NCI-H1436 (cell line): ENCODE measurements at places on chromosomes 12 and 14.

GRCh38 chr14:31297701-31298344 lies 90.2 kb upstream of the HECTD1 start:
- no peak for DNase-seq

DNA sequence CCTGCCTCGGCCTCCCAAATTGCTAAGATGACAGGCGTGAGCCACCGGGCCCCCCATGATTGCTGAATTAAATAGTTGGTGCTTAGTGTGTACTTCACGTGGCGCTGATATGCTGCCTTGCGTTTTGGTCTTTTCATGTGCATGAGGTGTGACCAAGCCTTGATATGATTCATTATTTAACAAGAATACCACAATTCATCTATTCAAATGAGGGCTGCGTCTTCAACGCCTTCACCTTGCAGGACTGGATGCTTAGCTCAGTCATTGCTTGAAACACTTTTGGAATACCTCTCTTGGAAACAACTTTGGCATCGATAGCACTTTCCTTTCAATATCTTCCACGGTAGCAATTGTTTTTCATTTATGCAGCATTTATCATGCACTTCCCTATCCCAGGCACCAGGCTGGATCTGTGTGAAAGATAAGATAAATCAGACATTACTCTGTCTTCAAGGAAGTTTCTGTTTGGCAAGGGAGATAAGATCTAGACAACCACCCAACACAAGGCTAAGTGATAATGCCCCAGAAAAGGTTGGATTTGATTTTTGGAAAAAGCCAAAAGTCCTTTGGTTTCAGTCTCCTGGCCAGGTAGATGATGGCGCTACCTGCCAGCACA lies 1.3 kb upstream of the TEAD4 start:
- no peak for DNase-seq

GRCh38 chr14:61322799-61323290 lies 1.5 kb downstream of the PRKCH start:
- DNase-seq = peak; percentile 34

GRCh38 chr14:68268719-68269118 lies 449.1 kb downstream of the RAD51B start:
- DNase-seq = no peak

- DNase-seq = no peak
These were observed 23.4 kb upstream of the LRP6 start for GRCh38 chr12:12290206-12290605.

- no peak for DNase-seq
These were observed 132.5 kb downstream of the GPR135 start for GRCh38 chr14:59332727-59333126.

- no peak for DNase-seq
These were observed 3.5 kb downstream of the TSHR start for GRCh38 chr14:80958939-80959338.

DNA sequence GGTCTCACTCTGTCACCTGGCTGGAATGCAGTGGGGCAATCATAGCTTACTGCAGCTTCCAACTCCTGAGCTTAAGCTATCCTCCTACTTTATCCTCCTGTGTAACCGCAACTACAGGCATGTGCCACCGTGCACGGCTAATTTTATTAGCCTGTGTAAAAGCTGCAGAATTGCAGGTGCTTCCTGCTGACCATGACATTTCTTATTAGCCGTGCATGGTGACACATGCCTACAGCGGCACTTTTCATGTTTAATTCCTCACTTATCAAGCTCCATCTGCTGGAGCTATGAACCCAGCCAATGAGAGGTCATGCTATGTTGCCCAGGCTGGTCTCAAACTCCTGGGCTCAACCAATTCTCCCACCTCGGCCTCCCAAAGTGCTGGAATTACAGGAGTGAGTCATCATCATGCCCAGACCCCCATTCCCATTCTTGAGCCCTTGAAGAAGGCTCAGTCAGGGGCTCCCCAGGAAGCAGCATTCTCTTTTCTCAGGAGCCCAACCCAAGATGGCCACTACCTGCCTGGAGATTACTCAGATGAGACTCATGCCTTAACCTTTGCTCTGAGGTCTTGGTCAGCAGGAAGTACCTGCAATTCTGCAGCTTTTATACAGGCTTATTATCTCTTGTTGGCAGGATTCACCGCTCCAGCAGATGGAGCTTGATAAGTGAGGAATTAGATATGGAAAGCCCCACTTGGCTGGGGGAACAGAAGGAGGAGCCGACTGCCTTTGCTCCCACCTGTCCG lies 503.2 kb downstream of the MED13L start:
- no peak for DNase-seq

- DNase-seq = no peak
These were observed 56.1 kb downstream of the MAP1LC3B2 start for GRCh38 chr12:116615141-116615861.

DNA sequence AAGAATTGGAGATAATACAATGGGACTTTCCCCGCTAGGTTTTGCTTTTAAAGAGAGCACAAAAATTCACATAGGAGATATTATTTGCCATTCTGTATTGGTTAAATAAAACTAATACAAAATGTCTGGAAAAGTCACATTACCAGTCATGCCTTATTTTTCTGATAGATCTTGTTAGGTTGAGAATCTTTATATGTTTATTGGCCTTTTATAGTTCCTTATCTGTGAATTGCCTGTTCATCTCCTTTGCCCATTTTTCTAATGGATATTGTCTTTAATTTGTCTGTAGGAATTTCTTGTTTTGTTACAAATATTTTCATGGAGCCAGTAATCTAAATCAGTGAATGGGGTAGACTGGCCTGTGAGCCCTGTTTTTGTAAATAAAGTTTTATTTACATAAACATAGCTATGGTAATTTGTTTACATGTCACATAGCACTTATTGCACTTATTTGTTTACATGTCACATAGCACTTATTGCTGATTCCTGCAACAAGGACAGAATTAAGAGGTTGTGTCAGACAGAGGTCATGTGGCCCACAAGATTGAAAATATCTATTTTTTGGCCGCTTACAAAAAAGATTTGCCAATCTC lies 65.0 kb downstream of the ATF7IP start:
- no peak for DNase-seq

GRCh38 chr14:72948481-72949138 lies 22.3 kb downstream of the DCAF4 start:
- no peak for DNase-seq

GRCh38 chr14:65424531-65424930 lies 12.0 kb downstream of the FUT8 start:
- no peak for DNase-seq

DNA sequence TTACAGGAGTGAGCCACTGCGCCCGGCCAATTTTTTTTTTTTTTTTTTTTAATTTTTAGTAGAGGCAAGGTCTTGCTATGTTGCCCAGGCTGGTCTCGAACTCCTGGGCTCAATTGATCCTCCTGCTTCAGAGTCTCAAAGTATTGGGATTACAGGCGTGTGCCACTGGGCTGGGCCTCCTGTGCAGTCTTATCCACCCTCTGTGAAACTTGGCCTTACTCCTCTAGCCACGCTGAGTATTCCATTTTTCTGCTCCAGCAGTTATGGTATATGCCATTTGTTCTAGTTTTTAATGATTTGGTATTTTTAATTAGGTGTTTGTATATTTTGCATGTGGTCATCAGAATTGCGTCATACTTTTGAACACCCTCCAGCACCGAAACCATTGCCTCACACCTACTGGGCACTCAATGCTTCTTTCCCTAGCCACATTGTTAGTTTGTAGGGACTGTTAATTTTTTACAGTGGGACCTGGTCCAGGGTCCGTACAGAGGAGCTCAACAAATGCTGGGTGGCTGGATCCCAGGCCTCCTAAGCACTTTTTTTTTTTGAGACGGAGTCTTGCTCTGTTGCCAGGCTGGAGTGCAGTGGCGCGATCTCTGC lies 11.4 kb downstream of the RIOX1 start:
- no peak for DNase-seq

GRCh38 chr14:29007990-29008389 lies 241.4 kb downstream of the FOXG1 start:
- DNase-seq = no peak

- DNase-seq = peak; percentile 12
These were observed 125.3 kb upstream of the HIF1A start for GRCh38 chr14:61569812-61570548.

DNA sequence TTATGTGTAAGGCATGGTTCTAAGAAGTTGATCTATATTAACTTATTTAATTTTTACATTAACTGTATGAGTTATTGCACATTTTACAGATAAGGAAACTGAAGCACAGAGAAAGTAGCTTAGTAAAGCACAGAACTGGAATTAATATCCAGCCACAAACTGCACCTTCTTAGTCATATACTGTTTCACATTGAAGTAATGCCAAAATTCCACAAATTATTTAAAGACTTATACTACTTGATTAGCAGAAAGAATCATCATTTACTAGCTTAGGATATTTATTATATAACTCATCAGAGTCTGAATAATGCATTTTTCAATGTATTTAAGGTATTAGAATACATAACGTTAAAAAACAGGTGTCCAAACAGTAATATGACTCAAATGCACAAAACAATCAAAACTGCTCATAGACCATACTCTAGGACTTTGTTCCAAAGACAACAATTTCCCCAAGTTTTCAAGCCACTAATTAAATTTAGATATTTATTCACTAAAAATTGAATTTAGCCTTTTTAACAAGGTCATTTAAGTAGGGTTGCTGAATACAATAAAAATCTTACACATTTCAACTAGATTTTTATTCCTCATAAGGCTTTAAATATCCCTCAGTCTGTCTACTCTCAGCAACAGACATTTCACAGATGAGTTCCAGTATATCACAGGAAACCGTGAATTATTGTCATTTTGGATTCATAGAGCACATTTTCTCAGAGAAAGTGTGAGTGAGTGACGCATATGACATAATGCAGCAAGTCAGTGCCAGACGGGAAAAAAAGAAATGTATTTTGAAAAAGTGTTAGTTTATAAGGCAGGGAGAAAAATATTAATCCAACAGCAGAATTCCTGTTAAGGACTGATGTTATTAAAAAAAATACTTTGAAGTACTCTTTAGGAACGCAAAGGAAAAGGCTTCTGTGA lies 782.5 kb downstream of the TMTC2 start:
- DNase-seq = no peak

DNA sequence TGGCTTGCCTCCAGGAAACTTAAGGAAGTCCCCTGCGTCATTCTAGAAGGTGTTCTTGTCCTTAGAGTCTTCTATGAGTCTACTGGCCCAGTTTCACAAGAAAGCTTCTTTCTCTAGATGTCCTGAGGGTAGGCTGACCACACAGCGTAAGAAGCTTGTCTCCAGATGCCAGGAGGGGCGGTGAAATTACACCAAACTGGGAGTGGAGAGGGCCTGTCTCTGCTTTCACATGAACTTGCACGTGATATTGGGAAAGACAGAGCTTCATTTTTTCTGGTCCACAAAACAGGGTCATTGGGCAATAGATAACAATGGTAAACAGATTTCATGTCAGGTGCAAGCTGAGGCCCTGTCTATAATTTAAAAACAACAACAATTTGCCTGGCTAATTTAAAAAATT lies 85.7 kb upstream of the TBX3 start:
- no peak for DNase-seq

GRCh38 chr12:110733089-110733715 lies 9.5 kb downstream of the PPP1CC start:
- no peak for DNase-seq

DNA sequence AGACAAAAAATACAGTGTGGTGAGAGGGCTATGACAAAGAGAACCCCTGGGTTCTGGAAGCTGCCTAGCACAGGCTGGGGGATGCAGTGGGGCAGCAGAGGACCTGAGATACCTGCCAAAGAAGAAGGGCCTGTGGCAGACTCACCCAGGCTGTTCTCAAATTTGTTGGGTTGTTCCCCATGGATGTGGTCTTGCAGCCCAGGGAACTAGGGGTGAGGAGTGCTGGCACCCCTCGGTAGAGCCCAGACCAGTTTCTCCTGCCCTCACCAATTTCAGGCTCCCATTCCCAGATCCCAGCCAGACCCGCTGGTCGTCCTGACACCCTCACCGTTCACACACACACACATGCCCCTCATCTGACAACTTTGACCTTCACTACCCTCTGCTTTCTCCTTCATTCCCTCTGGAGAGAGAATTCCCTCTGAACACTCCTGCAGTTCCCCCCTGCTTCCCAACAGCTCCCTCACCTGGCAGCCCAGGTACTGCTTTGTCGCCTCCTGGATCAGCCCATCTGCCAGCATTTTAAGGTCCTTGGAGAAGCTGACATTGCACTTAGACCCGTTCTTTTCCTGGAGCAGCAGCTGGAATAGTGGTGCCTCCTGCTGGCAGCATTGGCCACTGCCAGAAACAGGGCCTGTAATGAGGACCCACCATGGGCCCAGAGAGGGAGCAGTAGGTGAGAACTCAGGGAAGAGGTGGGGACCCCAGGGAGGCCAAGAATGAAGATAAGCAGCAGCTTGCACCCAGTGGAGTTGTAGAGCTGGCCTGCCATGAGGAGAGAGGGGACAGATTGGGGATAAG lies 5.9 kb upstream of the GDF11 start:
- DNase-seq = peak; percentile 63

GRCh38 chr12:75781532-75782046 lies 250.0 kb downstream of the PHLDA1 start:
- no peak for DNase-seq

- no peak for DNase-seq
These were observed 7.9 kb upstream of the SGPP1 start for GRCh38 chr14:63735720-63736119.

GRCh38 chr12:70338531-70338930 lies 27.6 kb upstream of the KCNMB4 start:
- DNase-seq = no peak

DNA sequence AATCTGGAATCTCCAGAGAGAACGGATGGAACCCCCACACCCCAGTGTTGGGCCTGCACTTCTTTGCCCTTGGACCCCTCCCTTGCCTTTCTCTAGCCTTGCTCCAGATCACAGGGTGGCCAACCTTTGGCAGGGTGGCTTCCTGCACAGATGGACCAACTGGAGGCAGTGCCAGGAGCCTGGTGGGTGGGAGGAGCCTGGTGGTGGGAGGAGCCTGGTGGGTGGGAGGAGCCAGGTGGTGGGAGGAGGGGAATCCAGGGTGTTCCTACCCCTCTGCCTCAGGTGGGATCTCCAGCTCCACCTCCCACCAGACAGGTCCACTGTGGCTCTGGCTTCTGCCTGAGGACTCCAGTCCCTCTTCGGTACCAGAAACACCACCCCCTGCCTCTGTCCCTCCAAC lies 15.0 kb upstream of the ORAI1 start:
- DNase-seq = no peak

DNA sequence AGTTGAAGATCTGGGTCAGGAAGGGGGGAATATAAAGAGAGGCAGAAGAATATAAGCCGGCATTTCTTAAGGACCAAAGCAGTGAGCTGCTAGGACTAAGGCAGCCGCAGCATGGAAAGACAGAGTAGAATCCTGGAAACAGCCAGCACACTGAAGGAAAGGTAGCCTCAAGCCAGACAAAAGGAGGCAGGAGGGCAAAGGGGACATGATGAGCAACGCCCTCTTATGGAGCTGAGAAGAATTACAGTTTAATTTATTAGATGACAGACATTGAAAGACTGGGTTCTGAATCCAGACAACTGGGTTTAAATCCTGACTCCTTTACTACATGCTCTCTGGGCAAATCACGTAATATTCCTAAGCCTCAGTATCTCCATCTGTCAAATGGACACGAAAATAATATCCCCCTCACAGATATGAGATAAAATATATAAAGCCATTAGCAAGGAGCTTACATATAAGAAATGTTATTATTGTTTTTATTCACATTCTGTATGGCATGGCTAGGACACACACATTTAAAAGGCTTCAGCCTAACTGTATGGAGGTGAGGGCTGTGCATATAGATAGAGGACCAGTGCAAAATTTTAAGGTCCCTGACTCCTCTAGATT lies 8.1 kb upstream of the PCED1B start:
- peak; percentile 29 for DNase-seq

- DNase-seq = no peak
These were observed 1.6 kb upstream of the ACVRL1 start for GRCh38 chr12:51905471-51906429.

GRCh38 chr14:105023791-105024480 lies 3.1 kb upstream of the CDCA4 start:
- DNase-seq = no peak
